Stimulated activated CD4-positive, alpha-beta T cell treated with anti-CD3 and anti-CD28 coated beads, Interleukin-4, amount 100 ng/mL, for 24 hours (primary cell): ENCODE measurements at places on chromosomes 1 and 21.

- DNase-seq: peak; percentile 52
These were observed 30.0 kb upstream of the EPS8L3 start for GRCh38 chr1:109793486-109794318.

- no peak for DNase-seq
These were observed 227.0 kb downstream of the PBX1 start for GRCh38 chr1:164785841-164786534.

DNA sequence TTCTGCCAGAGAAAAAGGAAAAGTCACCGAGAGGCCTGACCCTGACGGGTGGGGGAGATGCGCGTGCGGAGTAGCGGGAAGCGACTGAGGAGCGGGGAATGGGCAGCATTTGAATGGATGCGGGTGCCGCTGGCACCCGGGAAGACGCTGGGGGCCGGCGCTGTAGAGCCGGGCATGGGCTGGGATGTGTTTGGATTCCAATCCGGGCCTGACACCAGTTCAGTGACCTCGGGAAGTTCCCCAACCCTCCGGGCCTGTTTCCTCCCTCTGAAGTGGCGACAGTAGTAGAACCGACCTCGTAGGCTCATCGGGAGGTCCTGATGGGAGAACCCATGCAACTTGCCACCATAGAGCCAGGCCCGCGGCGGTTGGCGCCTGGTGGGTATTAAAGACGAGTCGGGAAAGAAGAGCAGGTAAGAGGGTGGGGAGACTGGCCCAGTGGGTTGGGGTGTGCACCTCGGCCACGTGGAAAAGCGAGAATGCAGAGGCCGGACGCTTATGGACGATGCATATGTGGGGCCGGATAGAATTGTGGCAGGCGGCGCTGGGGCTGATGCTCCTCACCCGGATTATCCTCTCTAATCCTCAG is 642 bp upstream of the SLC16A1 start:
- peak; percentile 40 for DNase-seq

DNA sequence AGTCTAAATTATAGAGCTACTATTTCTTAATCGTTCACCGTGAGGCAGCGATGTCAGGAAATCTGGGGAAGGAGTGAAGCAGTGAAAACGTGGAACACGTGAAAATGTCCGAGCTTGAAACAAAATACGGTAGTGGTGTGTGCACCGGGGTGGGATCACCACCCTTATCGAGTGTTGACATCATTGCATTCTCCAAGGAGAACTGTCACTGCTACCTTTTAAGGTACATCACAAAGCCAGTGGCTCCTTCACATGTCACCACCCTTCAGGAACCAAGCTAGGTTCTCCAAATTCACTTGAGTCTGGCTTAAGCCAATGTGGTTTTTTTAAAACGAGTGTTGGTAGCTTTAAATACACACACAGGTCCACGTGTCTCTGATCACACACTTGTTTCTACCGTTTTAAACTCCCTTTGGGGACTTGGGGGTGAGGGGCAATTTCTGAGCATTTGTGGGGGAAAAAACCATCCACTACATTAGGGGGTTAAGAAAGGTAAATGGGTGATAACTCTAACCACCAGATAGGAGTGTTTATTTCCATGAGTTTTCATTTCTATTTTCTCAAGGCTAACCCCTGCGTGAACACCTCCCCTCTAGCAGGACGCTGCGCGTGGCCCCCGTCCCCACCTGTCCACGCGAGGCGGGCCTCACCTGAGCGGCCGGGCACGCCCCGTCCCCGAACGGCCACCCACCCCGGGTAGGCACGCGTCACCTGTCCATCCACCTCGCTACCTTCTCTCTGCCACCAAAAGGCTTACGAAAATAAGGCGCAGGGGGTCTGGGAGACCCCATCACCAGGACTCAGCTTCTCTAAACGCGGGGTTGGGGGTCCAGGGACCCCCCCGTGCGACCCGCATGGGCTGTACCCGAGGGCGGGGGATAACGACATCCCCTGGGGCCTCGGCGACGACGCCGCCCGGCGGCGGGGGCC is 978 bp downstream of the PRDM15 start:
- peak; percentile 40 for DNase-seq

- peak; percentile 49 for DNase-seq
These were observed 5.9 kb upstream of the PLEKHG5 start for GRCh38 chr1:6497215-6497866.

- DNase-seq: peak; percentile 41
These were observed 162.5 kb upstream of the SGIP1 start for GRCh38 chr1:66371233-66372005.

GRCh38 chr1:202158810-202159533 is 1.4 kb downstream of the PTPN7 start:
- DNase-seq: peak; percentile 35

GRCh38 chr21:31266241-31266640 is 77.8 kb downstream of the TIAM1 start:
- DNase-seq: no peak

DNA sequence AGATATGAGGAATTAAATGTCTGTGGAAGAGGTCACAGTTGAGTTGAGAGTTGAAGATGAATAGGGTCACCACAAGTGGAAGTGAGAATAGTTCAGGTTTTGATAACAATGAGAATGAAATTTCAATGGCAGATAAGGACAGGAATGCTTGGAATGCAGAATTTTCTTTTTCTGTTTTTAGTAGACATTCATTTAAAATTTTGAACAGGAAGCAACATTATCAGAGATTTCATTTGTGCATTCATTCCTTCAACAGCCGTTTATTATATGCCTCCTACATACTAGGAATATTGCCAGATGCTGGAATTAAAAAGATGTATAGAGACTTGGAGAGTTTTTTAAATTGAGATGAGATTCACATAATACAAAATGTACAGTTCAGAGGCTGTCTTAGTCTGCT is 126.8 kb downstream of the ITSN1 start:
- DNase-seq: no peak

DNA sequence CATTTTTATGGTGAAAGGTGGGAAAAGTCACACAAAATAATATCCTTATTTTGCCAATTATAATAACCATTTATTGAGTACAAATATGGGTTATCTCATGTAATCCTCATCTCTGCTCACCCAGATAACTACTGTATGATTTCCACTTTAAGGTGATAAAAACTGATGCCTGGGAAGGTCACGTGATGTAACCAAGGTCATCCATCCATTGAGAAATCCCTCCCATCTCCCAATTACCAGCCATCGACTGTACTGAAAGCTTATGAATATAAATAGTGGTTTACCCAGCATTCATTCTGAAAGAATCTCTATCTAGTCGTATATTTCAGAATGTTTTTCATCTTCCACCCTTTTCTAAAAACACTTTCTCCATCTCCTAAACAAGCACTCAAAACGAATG is 55.0 kb upstream of the IFNAR2 start:
- no peak for DNase-seq

DNA sequence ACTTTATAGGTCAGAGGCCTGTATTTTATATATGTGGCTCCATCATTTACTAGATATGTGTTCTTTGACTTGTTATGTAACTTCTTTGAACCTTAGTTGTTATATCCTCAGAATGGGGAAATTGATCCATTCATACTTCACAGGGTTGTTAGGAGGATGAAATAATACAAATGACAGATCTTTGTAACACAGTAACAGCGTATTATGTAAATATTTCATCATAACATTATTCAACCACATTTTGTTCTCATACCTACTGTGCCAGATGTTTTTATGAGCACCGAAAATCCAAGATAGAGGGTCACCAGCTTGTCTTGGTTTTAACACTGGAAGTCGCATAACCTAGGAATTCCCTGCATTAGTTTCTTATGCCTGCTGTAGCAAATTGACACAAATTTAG is 3.3 kb downstream of the SUCO start:
- no peak for DNase-seq

DNA sequence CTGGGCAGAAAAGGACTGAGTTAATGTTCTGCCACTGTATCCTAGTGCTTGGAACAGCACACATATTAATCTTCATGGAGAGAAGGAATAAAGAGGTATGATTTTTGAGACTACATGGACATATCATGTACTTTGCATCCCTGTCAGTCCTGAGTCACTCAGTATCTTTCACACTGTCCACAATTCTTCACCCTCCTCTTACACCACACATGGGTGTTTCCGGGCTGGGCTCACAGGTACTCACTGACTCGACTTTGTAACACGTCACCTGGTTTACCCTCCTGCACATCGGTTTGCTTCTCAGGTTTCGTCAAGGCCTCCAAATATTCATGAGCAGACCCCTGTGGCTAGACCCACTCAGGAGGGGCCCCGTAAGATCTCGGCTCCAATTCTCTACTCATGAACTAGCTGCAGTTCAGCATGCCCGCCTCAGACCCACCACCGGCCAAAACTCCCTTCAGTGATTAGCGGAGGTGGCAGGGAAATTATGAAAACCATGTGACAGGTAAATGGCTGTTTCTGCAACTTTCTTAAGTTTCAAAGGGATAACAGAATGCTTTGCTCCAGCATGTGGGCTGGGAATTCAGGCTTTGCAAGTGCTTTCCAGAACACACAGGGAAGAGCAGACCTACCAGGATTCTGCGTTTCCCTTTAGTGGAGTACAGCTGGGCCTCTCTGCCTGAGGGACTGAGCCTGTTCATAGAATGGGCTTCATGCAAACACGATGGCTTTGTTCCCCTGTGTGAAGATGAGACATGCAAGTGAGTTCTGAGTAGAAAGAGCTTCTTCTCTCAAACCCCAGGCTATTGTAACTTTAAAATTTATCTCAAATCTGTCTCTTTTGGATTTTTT is 31.3 kb upstream of the TRABD2B start:
- no peak for DNase-seq

DNA sequence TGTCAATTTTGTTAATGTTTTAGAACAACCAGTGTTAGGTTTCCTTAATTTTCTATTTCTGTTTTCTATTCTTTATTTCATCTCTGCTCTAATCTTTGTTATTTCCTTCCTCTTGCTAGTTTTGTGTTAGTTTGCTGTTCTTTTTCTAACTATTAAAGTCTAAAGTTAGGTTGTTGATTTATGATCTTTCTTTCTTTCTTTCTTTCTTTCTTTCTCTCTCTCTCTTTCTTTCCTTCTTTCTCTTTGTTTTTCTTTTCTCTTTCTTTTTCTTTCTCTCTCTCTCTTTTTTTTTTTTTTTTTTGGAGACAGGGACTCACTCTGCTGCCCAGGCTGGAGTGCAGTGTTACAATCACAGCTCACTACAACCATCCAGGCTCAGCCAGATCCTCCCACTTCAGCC is 17.4 kb upstream of the KLF18 start:
- no peak for DNase-seq

DNA sequence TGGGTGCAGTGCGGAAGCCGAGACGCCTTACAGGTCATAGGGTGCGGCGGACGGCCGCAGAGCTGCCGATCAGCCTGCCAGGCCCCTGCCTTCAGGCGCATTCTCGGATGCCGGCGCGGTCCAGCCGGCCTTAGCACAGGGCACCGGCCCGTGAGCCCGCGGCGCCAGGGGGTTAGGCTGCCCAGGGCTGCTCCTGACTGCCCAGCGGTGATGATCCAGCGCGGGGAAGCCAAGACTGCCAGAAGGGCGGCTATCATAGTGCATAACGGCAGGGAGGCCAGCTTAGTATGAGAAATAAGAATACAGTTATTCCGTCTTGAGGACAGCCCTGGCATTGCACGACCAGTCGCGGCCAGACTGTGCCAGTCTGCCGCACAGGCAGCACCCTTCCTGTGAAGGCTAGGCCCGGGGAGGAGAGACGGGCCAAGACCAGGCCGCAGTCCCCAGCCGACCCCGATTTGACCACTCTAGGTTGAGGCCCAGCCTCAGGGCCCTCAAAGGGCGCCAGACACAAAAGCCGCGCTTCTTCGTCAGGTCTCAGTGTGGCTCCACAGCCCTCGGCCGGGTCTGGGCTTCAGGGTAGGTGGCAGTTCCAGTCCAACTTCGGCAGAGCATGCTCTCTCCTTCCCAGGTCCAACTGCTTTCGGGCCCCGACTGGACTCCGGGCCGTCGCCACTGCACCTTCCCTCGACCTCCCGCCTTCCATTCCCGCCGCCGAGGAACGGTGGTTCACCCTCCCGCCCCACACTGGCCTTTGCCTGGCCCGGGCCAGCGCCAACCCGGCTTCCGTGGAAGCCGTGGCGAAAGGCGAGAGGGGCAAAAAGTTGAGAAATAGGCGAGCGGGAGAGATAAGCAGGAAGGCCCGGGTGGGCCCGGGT is 829 bp downstream of the ALX3 start:
- no peak for DNase-seq

- DNase-seq: peak; percentile 35
These were observed 30.0 kb upstream of the SGIP1 start for GRCh38 chr1:66503841-66504470.

DNA sequence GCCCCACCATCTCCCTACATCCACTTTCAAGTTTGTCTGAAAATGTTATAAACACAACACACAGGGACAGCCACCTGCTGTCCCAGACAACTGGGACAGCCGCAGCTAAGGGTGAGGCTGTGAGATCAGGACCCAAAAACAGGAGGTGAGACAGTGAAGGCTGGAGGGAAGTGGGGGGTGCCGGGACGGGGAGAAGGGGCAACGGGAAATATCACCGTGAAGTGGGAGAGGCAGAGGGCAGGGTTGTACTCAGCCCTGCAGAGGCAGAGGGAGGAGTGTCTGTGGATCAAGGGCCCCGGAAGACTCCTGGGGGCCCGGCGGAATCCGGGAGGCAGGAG is 114.4 kb downstream of the CASZ1 start:
- DNase-seq: no peak

DNA sequence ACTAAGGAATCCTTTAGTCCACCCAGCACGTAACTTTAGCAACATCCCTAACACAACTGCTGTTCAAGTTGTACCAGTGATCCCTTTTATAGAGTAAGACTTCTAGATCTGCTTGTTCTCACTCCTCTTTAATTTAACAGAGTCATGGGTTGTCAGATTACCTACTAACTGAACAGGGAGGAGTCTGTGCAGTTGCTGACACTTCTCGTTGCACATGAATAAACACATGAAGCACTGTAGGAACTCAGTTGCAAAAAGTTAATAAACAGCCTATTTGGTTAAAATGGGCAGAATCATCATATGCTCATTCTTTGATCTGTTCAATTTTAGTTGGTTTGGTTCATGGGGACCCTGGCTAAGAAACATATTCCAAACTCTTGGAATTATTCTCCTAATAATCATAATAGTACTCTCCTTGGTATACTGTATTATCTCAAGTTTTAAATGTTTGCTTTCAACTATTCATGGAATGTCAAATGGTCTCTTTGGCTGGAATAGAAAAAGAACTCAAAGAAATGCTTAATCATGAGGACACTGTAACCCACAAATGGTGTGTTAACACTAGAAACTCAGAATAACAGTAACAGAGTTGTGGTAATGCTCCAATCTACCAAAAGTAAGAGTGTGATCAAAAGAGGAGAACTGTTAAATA is 15.6 kb downstream of the PLPPR5 start:
- DNase-seq: no peak

- no peak for DNase-seq
These were observed 42.7 kb upstream of the GLIS1 start for GRCh38 chr1:53781654-53782053.

GRCh38 chr1:119590393-119590792 is 57.7 kb downstream of the ZNF697 start:
- no peak for DNase-seq

GRCh38 chr1:36062315-36062714 is 21.6 kb upstream of the TEKT2 start:
- no peak for DNase-seq

GRCh38 chr1:214319938-214320337 is 39.0 kb downstream of the SMYD2 start:
- no peak for DNase-seq
